Activated CD8-positive, alpha-beta memory T cell treated with anti-CD3 and anti-CD28 coated beads for 1 hour (primary cell): ENCODE measurements at places on chromosomes 2 and 18.

DNA sequence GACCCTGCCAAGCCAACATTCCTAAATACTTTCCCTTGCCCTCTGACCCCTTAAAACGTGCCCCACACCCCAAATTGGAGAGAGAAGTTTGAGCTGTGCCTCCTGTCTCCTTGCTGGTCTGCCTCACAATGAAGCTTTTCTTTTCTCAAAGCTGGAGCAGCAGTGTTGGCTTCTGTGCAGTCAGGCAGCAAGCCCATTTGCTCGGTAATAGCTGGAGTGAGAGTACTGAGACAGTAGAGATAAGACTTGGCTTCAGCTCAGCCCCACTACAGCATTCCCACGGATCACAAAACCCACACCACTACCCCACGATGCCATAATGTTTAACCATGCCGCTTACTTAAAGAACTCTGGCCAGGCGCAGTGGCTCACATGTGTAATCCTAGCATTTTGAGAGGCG is 73.0 kb downstream of the NCAPH start:
- DNase-seq = no peak

GRCh38 chr18:9638886-9639285 is 24.5 kb upstream of the PPP4R1 start:
- no peak for DNase-seq

DNA sequence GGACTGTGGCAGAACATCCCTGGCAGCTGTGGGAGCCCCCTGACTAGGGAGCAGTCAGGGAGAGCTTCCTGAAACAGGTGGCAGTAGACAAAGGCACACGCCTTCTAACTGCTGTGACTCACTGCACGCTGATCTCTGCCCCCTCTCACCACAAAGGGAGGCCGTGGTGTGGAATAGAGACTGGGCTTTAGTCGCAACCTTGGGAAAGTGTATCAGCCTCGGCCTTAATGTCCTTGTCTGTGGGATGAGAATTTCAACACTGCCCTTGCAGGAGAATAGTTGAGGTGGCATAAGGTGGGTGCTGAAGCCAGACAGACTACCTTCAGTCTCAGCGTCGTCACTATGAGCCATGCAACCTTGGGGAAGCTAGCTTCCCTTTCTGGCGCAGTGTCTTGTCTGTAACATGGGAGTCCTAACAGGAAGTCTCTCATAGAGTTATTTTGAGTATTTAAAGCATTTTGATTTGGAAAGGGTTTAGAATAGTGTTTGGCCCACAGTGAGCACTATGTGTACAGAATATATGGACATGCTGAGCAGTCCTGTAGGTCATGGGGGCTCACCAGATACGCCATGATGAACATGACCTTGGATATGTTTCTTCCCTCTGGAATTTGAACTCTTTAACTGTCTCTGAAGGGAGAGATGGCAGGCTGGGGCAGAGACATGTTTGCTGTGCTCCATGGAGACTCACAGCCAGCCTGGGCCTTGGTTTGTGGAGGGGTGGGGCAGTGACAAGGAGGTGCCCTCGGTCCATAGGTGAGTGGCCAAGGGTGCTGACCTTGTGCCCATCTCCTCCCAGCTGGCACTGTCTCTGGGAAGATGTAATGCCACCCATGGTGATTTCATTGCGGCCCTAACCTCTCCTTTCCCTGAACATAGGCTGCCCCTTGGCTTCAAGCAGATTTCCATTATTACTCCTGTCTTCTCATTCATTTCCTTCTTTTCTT is 29.5 kb upstream of the SMAD7 start:
- DNase-seq = no peak

GRCh38 chr2:18402-19271 is 27.7 kb downstream of the FAM110C start:
- DNase-seq = no peak

DNA sequence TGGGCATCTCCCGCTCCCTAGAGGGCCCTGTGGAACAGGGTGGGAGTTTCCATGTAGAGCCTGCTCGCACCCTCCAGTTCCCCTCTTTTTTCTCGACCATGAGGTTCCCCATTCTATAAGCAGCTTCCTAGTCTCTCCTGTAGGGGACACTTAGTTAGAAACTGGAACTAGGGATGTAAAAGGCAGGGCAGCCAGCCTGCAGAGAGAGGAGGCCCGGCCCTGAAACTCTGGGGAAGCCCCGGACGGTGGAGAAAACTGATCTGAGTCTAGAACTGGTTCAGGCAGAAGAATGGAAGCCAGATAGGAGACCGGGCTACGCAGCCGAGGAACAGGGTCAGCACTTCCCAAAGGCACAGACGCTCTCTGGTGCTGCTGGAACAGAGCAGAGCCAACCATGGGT is 51.6 kb upstream of the ATG16L1 start:
- no peak for DNase-seq

DNA sequence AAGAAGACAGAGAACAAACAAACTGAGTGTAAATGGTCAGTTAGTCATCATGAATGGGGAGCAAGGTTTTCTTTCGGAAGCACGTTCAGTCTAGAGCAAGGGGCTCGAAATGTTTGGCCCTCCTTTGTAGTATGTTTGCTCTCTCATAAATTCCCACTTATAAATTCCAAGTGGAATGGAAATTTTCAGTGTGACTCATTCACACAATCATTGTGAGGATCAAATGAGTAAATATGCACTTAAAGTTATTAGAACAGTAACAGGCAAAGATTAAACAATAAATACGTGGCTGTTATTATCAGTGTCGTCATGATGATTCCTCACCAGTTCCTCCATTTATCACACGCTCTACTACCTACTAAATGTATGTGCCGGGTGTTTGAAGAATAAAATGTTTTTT is 10.5 kb downstream of the CNGA3 start:
- DNase-seq = no peak

DNA sequence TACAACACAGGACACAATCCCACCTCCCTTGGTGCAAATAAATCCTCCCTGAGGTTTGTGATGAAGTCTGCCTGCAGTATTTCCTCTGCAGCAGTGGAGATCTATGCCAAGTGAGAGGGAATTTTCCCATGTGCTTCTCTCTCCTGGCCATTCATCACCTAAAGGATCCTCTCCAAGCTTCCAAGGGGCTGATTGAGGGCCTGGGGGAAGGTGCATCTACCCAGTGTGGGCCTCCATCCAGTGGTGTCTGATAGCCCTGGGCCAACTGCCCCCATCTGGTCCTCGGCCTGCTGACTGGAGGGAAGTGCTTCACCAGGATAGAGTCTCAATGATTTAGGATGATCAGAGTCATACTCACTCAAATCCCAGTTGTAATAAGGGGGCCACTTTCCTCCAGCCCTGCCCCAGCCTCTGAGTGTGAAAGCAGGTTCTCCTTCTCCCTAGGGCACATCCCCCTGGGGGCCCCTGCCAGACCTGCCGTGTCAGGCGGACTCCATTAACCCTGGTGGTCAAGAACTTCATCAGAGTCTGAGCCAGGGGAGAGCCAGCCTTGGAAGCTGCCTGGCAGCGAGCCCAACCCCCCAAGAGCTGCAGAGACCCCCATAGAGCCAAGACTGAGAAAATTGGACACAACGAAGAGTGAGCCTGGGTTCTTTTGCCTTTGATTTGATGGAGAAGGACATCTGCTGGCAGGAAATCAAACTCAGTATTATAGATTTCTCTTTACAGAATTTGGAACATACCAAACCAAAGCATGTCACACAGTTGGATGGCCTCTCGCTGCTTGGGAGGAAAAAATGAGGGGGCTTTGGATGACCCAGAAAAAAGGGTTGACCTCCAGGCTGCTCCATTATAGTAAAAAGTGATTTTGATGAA is 509.6 kb downstream of the CMPK2 start:
- no peak for DNase-seq

DNA sequence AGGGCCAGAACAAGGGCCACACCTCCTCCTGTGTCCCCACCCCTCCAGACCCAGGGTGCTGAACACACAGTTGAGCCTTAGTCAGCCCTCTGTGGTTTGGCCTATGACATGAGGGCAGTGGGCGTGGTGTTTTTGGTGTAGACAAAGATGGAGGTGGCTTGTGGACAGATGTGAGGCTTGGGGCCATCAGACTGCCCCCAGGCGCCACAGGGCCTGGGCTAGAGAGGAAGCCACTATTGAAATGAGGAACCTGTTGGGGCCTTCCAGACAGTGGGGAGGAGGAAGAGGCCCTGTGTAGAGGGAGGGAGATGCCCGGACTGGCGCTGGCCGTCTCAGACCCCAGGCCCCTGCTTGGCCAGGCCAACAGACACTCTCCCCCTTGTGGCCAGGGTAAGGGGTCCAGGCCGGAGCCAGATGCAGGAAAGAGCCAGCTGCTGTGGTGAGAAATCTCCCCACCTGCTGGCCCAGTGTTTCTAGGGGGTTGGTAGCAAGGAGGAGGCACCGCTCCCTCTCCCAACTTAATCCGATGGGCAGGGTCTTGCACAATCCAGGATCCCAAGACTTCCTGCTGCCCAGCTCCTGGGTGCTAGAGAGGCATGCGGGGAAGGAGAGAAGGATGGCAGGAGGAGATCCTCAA is 53.8 kb downstream of the SMAD7 start:
- peak; percentile 5 for DNase-seq

GRCh38 chr2:65344182-65344581 is 88.2 kb downstream of the SPRED2 start:
- no peak for DNase-seq

DNA sequence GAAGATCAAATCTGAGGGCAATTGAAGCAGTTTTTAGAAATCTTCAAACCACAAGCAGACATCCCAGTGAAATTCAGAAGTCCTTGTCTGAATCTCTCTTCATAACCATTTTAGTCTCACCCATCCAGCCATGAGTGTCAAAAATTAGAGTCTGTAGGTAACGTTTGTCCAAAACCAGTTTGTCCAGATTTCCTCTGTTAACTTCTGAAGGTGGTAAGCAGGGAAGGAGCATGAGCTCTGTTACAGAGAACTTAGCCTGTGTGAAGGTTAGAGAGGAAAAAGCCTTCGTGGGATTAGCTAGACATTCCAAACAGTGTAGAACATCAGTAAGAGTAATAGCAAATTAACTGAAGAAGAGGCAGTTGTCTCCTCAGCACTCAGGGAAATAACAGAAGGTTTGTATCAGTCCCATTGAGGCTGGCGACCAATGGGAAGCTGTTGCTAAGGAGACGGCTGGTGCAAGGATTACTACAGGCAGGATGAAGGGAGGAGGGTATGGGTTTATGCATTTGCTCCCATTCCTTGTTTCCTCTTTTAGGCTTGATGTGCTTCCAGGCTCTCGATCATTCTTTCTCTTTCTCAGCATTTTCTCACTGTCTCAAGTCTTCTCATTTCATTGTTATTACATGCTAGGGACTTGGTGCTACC is 8.7 kb upstream of the GPR155 start:
- DNase-seq = no peak

- DNase-seq = no peak
Observed at GRCh38 chr2:120258196-120258595, 5.5 kb downstream of the RALB start.

- no peak for DNase-seq
Observed at GRCh38 chr2:33015421-33016142, 68.8 kb downstream of the LTBP1 start.

DNA sequence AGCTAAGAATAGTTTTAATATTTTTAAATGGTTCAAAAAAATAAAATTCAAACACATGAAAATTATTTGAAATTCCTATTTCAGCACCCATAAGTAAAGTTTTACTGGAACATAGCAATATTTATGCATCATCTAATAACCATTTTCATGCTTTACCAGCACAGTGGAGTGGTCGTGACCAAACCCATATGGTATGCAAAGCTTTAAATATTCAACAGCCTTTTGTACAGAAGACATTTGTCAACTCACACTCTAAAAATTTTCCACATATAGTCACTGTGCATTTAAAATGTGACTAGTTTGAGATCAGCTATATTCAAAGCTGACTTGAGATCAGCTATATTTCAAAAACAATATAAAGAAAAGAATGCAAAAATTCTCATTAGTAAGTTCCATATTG is 46.2 kb downstream of the PUM2 start:
- no peak for DNase-seq

DNA sequence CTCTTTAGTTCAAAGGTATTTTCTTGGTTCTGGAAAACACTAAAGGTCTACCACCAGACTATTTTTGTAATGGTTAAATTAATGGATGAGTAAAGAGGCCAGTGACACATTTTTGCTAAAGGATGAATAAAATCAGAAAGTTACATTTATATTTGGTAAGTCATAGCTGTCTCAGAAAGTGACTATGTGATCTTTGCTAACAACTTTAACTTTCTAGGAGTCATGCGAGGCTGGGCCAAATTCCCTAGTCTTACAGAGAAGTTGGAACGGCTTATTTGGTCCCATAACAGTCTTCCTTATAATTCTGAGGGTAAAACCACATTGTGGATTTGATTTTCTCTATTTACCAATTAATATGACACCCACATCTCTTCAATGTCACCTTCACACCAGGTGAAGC is 198.1 kb downstream of the PDE1A start:
- DNase-seq = no peak

DNA sequence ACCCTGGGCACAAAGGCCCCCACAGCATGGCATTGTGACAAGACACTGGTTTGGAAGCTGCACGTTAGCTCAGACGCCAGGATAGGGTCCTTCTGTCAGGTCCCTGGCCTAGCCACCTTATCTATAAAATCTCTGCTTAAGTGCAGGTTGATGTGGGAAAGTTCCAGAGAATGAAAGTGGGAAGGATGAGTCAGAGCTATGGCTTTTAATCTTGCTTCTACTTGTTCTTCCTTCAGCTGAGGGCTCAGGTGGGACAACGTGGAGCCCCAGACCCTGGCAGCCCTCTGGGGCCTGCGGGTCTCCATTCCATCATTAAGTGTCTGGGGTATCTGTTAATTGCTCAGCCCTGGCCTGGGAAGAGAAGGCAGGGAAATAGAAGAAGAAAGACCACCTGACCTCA is 64.5 kb downstream of the CELF4 start:
- no peak for DNase-seq

DNA sequence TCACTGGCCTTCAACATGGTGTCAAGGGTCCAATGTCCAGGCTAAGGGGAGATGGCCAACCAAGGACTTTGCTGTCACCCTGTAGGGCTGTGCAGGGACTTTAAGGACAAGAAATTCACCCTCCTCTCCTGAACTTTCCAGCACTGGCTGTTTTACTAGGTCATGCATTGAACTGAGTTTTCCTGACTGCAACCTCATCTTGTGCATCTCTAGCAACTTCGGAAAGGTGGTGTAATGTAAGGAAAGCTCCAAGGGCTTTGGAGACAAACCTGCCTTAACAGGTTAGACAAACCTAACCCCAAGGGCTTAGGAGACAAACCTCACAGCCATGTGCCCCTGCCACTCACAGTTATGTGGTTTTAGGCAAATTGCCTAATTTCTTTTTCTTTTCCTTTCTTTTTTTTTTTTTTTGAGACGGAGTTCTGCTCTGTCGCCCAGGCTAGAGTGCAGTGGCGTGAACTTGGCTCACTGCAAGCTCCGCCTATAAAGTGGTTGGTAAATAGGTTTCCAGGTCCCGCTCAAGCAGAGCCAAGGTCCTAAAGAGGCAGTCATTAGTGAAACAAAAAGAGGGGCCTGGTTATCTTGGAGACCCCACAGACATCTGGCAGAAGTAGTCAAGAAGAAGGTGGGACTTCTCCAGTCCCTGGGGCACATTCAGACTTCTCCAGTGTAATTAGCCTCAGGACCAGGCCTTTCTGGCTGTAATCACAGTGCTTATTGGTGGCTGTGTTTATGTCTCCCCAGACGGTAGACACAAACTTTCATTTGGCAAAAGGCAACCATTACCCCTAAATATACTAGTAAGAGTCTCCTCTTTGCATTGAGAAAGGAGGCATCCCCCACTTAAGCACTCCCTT is 37.6 kb upstream of the PMAIP1 start:
- DNase-seq = no peak
